ENCODE measurements at places on chromosomes 6 and 20.

DNA sequence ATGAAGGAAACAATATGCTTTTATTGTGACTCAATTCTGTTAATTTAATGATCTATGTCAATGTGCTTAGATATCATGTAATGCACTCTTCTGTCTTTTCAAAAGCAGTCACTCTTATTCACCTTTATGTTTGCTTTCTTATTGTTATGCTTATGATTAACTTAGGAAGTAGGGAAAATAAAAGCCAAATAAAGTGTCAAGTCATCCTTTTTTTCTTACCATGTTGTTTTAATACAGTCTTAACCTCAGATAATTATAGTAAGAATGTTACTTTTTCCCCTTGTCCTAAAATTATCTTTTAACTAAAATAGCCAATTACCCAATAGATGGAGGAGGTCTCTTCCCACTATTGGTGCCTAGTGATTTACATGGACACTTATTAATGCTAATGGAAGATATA, 72.6 kb downstream of the TFAP2B start:
- DNase-seq: no peak

DNA sequence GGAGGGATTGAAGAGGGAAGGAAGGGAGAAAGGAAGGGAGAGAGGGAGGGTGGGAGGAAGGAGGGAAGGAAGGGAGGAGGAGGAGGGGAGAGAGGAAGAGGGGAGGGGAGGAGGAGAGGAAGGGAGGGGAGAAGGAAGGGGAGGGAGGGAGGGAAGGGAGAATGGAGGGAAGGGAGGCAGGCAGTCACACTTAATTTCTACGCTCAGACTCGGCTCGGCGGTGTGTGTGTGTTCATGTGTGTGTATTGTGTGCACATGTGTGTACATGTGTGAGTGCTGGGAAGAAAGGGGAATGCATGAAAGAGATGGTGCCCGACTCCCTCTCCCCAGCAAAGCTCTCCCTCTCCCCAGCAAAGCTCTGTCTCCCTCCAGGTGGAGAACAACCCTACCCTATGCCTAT, 79.1 kb upstream of the AFDN start:
- DNase-seq: no peak

DNA sequence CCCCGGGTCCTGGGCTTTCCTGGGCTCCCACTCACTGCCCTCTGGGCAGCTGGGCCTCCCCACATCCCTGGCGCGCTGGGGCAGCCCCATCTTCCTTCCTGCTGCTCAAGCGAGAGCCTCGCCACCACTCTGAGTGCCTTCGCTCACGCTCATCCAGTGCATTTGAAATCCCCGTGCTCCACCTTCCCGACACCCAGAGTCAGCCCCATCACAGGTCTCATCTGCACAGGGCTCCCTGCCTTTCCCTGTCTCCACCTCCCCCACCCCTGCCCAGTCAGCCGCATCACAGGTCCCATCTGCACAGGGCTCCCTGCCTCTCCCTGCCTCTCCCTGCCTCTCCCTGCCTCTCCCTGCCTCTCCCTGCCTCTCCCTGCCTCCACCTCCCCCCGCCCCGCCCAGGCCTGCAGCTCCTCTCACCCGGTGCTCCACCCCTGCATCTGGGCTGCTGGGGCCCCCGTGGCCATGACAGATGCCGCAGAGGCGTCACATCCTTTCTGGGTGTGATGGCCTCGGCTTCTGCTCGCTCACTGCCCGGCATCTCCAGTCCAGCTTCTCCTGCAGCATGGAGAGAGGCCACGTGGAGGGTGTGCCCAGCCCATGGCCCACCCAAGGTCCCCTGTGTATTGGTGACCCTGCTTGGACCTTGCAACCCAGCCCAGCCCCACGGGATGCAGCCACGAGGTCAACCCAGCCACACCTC, 9.0 kb upstream of the BHLHE23 start:
- DNase-seq: no peak

- no peak for DNase-seq
These were observed at the start of gene R3HDML for GRCh38 chr20:44336725-44337380. Gene R3HDML (plus strand): TSS chr20:44337043. CDS start chr20:44337158, 115 bp downstream.

DNA sequence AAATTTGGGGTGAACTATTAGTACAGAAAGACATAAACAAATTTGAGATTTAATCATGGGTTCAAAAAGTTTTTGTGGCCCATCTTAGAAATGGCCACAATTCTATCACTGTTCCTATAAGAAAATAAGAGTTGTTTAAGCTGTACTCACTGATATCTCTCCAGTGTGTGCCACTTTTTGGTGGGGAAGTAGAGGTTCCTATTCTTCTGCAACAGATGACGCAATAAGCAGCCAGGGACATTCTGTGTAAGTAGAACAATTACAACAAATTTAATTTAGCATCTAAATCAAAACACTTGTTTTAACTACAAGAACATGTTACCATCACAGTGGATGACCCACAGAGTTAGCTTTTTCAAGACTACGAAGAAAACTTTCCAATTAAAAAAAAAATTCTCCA, 9.9 kb downstream of the SERAC1 start:
- no peak for DNase-seq
